Fibroblast of skin of right quadriceps (primary cell): ENCODE measurements at places on chromosomes 12 and 14.

DNA sequence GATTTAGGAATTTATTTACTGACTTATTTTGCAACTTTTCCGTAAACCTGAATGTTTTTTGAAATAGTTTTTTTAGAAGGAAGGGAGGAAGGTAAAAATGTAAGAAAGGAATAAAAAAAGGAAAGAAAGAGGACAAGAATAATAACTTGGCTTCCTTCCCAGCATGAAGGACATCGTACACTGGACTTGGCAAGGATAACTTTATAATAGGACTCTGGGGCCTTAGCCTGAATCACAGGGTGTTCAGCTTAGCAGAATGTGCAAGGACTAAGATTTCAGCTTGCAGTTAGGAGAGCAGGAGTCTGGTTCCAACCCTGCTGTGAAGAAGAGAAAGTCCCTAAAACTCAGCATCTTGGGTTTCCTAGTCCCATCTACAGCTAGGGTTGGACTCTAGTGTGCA lies 1053.3 kb downstream of the VRK1 start:
- no peak for DNase-seq

DNA sequence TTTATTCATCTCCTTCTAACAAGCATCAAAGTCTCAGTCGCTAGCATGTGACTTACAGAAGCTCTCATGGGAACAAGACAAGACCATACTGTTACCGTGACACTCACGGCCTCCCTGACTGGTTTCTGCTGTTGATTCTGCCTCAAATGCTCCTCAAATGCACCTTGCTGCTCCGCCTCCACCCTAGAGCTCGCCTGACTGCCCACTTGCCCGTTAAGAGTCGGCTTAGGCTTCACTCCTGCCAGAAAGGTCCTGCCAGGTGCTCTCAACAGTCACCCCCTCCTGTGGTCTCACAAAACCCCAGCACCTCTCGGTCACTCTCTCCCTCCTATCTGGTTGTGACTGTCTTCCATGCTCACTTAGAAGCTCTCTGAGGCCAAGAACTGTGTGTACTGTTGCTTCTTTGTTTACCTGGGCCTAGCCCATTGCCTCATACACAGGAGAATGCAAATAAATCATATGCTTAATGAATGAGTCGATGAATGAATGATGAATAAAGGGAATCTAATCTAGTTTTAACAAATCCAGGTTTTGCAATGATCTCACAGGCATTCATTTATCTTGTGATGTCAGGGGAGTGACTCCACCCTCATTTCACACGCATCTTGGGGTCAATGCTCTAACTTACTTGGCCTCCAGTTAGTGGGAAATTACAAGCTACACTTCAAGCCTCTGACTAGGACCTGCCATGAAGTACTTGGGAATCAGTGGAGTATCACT lies 41.3 kb downstream of the SSH1 start:
- DNase-seq = peak; percentile 38

GRCh38 chr12:124412646-124413015 lies 117.7 kb downstream of the RFLNA start:
- DNase-seq = no peak

- DNase-seq = no peak
Observed at GRCh38 chr14:43665570-43666267, 841.4 kb downstream of the FSCB start.

GRCh38 chr14:105647784-105648608 lies 121.6 kb downstream of the TMEM121 start:
- DNase-seq = no peak

DNA sequence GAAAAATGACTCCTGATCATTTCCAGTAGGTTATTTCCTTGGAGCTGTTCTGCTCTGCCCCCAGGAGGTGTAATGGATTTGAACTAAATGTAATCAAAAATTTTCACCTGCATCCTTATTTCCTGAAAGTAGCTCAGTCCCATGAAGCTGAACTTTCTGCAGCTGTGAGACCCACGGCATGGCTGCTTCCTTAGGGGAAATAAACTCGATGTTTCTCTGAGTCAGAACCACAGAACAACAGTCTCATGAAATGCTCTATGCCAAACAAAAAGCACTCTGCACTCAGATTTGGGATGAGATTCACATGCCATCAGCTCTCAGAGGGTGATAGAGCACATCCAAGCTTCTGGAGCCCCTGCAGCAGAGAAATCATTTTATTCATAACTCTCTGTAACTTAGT lies 224.1 kb upstream of the PLEKHG7 start:
- no peak for DNase-seq
